ENCODE measurements at places on chromosomes 1 and 21. TPM values are rescaled to one million over a fixed set of nuclear protein-coding genes. Genes with fewer than 3 reads are reported as not detected.

DNA sequence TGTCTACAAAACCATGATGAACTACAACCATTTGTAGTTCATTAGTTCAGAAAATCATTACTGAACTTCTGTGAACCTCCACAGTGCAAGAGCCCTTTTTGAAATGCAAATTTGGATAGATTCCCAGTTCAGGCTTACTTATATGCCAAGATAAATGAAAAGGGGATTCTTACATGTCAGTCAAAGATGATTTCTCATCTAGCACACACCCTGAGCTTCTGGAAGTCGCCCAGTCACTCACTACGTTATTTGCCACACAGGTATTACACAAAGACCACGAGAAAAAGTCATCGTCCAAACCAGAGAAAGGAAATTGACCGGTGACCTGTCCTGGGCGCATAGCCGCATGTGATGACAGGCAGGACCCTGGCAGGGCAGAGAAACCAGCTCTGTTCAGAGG lies 41.8 kb downstream of the ETS2 start:
- no peaks in the 10 kb centered on the region for H3K36me3 ChIP-seq
- no peaks in the 10 kb centered on the region for H3K4me1 ChIP-seq
- H3K27me3 ChIP-seq: peaks cover 2% of the 10 kb centered on the region
- no peak for DNase-seq
- H3K4me3 ChIP-seq: no peak overlapping the region

GRCh38 chr1:108829498-108829916 lies 27.4 kb downstream of the AKNAD1 start:
- no peak overlapping the region for H3K4me3 ChIP-seq
- no peaks in the 10 kb centered on the region for H3K27me3 ChIP-seq
- no peak for DNase-seq
- no peak overlapping the region for H3K27ac ChIP-seq

DNA sequence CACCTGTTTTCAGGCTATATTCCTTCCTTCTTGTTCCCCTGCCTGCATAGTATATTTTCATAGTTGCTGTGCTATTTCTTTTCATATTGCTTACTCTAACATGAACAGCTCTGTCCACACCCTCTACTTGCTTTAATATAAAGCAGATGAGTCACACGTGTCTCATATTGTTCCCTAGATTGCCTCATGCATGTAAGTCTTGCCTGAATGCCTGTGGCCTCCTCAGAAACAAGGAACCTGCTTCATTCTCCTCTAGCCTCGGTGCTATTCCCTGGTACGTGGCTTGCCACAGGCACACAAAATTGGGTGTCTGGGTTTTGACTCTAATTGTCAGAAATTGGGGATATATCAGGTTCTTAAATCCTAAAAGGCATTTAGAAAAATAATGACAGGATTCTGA lies 16.5 kb upstream of the PKP1 start:
- no peak overlapping the region for H3K4me3 ChIP-seq
- no peaks in the 10 kb centered on the region for H3K36me3 ChIP-seq
- no peak for DNase-seq
- H3K27ac ChIP-seq: no peak overlapping the region

DNA sequence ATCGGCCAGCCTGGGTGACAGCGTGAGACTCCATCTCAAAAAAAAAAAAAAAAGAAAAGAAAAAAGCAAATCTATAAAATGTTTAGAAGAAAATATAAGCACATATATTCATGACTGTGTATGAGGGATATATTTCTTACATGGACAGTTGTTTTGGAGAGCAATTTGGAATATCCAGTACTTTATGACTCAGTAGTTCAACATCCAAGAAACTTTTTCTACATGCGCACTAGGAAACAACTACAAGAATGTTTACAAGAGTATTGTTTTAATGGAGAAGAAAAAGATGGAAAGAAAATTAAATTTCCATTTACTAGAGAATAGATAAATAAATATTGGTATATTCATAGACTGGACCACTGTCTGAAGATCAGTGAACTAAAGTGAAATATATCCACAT lies 77.5 kb downstream of the MAST2 start:
- no peaks in the 10 kb centered on the region for H3K36me3 ChIP-seq
- no peaks in the 10 kb centered on the region for H3K4me1 ChIP-seq
- H3K27me3 ChIP-seq: no peaks in the 10 kb centered on the region
- H3K27ac ChIP-seq: no peak overlapping the region
- H3K4me3 ChIP-seq: no peak overlapping the region

DNA sequence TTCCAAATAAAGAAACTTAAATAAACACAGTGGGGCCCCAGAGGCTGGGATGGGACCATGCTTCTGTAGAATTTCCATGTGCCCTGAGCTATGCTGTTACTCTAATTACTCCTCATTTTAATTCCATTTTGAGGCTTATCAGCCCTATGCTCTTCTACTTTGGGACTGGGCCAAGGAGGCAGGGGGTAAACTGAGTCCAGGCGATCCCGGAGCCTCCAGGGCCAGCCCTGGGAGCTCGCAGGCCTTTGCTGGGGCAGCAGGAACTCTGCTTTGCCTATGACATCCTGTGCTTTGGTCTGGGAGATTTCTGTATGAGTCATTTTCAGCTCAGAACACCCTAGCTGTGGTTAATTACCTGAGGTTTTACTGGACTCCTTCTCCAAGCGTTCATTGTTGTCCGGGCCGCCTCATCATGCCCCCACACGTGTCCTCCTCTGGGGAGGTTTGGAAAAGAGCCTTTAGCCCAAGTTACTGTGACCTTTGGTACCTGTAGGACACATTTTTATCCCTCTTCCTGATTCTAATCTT lies 95.7 kb downstream of the RHOU start:
- DNase-seq: no peak
- no peak overlapping the region for H3K4me3 ChIP-seq
- H3K4me1 ChIP-seq: peaks cover 14% of the 10 kb centered on the region
- H3K27me3 ChIP-seq: no peaks in the 10 kb centered on the region

DNA sequence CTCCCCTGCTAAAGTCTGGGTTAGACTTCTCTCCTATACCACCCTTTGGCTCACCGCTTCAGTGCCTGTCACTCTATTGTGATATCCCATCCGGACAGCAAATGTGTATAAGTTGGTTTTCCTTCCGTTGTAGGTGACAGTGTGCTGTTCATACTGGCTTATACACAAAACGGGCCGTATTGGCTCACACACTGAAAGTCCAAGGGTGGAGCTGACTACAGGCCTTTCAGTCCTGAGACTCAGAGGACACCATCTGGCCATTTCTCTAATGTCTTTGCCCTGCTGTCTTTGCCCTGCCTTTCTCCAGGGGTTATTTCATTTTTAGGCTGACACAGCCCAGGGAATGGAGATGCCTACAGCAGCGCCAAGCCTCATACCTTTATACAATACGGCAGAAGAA lies 90.7 kb downstream of the URB2 start:
- H3K27ac ChIP-seq: no peak overlapping the region
- H3K36me3 ChIP-seq: no peaks in the 10 kb centered on the region
- no peak for DNase-seq
- H3K27me3 ChIP-seq: no peaks in the 10 kb centered on the region

DNA sequence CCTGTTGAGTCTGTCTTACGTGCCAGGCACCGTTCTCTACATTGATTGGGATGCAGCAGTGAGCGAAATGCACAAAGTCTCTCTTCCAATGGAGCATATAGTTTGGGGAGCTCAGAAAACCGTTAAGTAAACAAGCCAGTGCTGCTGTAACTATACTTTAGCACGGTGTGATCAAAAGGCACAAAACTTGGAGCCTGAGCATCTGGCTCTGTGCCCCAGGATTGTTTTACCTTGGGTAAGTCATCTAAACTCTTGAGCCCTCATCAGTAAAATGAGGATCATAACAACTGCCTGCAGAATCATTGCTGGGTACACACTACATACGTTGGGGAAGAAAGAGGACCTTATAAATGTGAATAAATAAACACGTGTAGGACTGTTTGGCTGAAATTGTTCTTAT lies 1.8 kb downstream of the HHIPL2 start:
- H3K4me1 ChIP-seq: no peaks in the 10 kb centered on the region
- no peak overlapping the region for H3K4me3 ChIP-seq
- H3K27me3 ChIP-seq: peaks cover 4% of the 10 kb centered on the region

DNA sequence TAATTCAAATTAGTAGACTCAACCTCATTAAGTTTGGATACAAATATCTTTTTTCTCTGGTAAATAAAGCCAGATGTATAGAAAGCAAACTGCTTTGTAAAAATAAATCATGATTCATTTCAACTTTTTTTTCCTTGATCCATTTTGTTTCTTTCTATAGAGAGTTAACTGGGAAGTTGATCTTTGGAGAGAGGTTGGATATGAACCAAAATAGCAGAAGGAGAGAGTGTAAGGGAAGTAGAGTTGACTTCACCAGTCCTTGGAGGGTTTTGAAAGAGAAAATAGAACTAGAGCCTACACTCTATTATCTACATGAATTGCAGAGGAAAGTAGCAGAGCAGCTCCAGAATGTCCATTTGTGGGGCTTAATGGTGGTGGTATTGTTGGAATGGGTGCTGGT lies 243.8 kb downstream of the ADGRL2 start:
- H3K27me3 ChIP-seq: peaks cover 5% of the 10 kb centered on the region
- no peaks in the 10 kb centered on the region for H3K4me1 ChIP-seq
- no peak for DNase-seq

Gene PTGFR
- total RNA-seq: not detected

Gene LCE6A
- total RNA-seq: not detected

Gene FAM151A
- not detected for total RNA-seq

Gene HMGN1
- total RNA-seq: 262 TPM

Data from CD4-positive, alpha-beta T cell (primary cell).